Large intestine (tissue), 12 donors: ENCODE measurements at places on chromosomes 3 and 15.

DNA sequence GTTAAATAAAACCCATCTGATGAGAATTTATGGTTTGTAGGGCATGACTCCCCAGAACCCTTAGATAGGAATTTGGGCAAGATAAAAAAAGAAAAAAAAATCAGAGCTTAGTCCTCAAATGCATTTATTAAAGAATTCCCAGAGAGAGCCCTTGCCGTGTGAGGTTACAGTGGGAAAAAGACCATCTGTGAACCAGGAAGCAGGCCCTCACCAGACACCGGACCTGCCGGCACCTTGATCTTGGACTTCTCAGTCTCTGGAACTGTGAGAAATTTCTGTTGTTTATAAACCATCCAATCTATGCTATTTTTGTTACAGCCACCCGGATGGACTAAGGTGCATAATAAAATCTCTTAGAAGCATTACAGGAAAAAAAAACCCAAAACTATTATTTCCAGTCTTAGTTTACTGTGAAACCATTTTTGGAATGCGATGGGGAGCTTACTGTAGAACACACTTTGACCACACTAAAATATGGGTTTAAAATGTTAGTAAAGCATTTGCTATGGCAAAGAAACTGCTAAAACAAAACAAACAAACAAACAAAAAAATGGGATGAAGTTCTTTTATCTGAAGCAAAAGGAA, 72.2 kb downstream of the LEKR1 start:
- H3K36me3 ChIP-seq: no peaks in the 10 kb centered on the region
- no peaks in the 10 kb centered on the region for H3K27me3 ChIP-seq
- no peak overlapping the region for H3K27ac ChIP-seq

- no peaks in the 10 kb centered on the region for H3K27me3 ChIP-seq
- no peak overlapping the region for H3K4me3 ChIP-seq
- no peaks in the 10 kb centered on the region for H3K36me3 ChIP-seq
- DNase-seq: no peak
These were observed 311.8 kb downstream of the NTRK3 start for GRCh38 chr15:87944691-87945090.

GRCh38 chr15:25863111-25863967, at the start of gene ATP10A:
Gene ATP10A, minus strand, starts transcription at chr15:25863327. Its CDS starts 231 bp downstream, at chr15:25863096.
- H3K27me3 ChIP-seq: peaks cover 26% of the 10 kb centered on the region
- H3K27ac ChIP-seq: no peak within 1 kb of the TSS
- no peaks in the 10 kb centered on the region for H3K4me1 ChIP-seq
- peak within 1 kb of the TSS; percentile 32 for H3K4me3 ChIP-seq
- no peak for DNase-seq

DNA sequence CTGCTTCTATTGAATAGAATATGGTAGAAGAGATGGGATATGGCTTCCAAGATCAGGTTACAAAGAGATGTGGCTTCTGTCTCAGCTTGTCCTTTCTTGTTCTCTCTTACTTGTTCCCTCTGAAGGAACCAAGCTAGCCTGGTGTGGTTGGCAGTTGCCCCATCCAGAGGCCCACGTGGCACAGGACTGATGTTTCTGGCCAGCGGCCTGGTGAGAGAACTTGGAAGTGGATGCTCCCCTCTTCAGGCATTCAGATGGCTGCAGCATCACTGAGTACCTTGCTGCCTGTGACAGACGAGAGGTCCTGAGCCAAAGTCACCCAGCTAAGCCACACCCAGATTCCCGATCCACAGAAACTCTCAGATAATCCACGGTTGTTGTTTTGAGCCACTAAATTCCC, 183.6 kb downstream of the NSMCE3 start:
- no peak for DNase-seq
- H3K36me3 ChIP-seq: no peaks in the 10 kb centered on the region
- no peaks in the 10 kb centered on the region for H3K4me1 ChIP-seq
- H3K27ac ChIP-seq: no peak overlapping the region

DNA sequence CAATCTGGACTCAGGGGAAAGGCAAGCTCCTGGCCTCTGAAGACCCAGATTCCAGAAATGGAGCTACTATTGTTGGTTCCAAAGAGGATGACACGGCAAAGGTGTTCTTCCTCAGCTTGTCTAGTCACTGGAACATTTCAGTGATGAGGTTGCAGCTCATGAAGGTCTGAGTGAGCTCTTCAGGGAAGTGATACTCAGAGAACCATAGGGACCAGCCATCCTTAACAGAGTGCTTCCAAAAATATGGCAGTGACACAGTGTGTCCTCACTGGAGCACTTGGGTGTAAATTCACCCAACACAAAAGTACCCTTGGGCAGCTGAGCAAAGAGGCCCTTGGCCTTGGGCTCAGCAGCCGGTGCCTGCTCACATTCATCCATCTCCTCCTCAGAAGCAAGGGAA, 46.3 kb downstream of the SPTSSB start:
- H3K27me3 ChIP-seq: no peaks in the 10 kb centered on the region
- DNase-seq: no peak
- no peaks in the 10 kb centered on the region for H3K4me1 ChIP-seq
- no peaks in the 10 kb centered on the region for H3K36me3 ChIP-seq

GRCh38 chr3:100001526-100002270, 112.6 kb downstream of the FILIP1L start:
- peak overlapping the region; percentile 80 for H3K27ac ChIP-seq
- H3K27me3 ChIP-seq: no peaks in the 10 kb centered on the region
- DNase-seq: no peak
- peaks cover 22% of the 10 kb centered on the region for H3K4me1 ChIP-seq

GRCh38 chr3:127097072-127097405, 95.9 kb upstream of the PRR23E start:
- H3K36me3 ChIP-seq: no peaks in the 10 kb centered on the region
- no peak for DNase-seq
- H3K4me1 ChIP-seq: peaks cover 7% of the 10 kb centered on the region
- peaks cover 6% of the 10 kb centered on the region for H3K27me3 ChIP-seq
